Osteocyte (in vitro differentiated cells): ENCODE measurements at places on chromosomes 6 and 20.

DNA sequence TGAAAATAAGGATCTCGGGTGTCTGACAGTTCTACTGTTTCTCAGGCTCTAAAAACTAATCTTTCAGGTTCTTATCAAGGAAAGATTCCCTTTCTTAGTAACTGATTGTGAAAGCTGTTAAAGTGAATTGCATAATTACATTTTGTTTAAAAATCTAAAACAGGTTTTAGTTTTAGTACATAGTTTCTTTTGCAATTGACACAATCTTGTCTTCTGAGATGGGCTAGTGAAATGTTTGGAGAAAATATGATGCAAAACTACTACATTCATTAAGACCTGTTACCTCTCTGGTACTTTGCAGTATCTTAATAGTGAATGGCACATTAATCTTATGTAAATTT lies 298.4 kb downstream of the UTRN start:
- H3K27me3 ChIP-seq = no peaks in the 10 kb centered on the region
- DNase-seq = no peak
- no peak overlapping the region for H3K27ac ChIP-seq
- H3K4me3 ChIP-seq = peak overlapping the region; percentile 59

DNA sequence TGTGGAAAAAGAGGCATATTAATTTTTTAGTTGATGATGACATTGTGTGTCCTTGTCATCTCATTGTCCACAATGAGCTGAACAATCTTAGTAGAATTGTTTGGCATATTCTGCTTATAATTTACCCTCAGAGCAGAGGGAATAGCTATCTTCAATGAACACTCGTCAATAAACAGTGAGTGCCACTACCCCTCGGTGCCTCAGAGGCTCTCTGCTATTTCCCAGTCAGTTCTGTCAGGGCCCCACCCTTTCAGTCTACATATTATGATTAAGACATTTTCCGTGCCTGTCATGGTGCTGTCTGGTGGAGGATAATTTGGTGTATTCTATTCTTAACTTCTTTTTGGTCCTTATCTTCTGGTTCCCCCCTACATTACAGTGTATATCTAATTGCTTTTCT lies 31.2 kb downstream of the NUS1 start:
- no peak overlapping the region for H3K4me3 ChIP-seq
- H3K4me1 ChIP-seq = no peaks in the 10 kb centered on the region
- H3K36me3 ChIP-seq = peaks cover 24% of the 10 kb centered on the region
- H3K27me3 ChIP-seq = no peaks in the 10 kb centered on the region
- DNase-seq = no peak
- H3K27ac ChIP-seq = no peak overlapping the region

GRCh38 chr6:103925317-103925716 lies 934.4 kb downstream of the HACE1 start:
- H3K4me3 ChIP-seq = no peak overlapping the region
- H3K27me3 ChIP-seq = no peaks in the 10 kb centered on the region
- H3K27ac ChIP-seq = no peak overlapping the region

DNA sequence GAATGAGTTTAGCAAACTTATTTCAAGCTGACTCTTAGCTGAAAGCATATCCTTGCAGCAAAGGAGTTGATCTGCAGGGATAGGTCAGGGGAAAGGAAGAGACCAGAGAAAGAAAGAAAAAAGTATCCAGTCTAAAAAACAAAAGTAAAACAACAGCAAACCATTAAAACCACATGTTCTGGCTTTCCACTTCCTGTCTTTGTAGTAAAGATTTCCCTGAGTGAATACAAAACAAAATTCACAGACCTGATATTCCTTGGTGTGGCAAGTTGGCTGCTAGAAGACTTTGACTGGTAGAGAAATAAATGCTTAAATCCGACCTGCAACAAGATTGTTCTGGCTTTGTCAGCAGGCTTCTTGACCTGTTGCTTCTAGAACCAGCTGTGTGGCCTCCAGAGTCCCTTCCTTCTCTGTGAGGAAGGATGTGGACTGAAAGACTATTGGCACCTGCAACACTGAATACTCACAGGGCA lies 23.4 kb upstream of the MCM3 start:
- peaks cover 9% of the 10 kb centered on the region for H3K4me1 ChIP-seq
- no peaks in the 10 kb centered on the region for H3K27me3 ChIP-seq
- peak overlapping the region; percentile 25 for H3K27ac ChIP-seq
- H3K4me3 ChIP-seq = no peak overlapping the region
- DNase-seq = no peak

DNA sequence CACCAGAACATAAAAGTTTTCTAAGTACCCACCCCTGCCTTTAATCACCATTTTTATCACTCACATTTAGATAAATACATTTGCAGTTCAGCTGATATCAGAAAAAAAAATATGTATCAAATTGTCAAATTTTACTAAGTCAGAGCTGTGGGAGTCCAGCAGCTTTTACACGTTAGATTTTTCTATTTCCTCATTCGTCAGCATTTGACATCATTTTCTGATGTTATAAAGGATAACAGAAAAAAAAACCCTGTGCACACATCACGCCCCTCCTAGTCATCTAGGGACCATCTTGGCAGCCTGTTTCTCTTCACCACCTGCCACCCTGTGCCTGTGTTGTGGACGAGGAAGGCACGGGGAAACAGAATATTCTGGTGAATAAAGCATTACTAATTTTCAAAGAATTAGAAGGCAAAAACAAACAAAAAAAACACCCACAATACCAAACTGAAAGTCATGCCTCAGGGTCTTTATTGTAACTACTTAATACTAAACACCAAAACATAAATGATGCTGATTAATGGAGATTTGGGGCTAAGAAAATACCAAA lies 12.4 kb downstream of the B4GALT5 start:
- no peak overlapping the region for H3K4me3 ChIP-seq
- peak overlapping the region; percentile 95 for H3K27ac ChIP-seq
- H3K27me3 ChIP-seq = no peaks in the 10 kb centered on the region
- H3K36me3 ChIP-seq = no peaks in the 10 kb centered on the region
- peak; percentile 15 for DNase-seq
